NCI-H1930 (cell line): ENCODE measurements at places on chromosomes 7 and 10.

- no peak for DNase-seq
These were observed 585.0 kb upstream of the MBL2 start for GRCh38 chr10:53357587-53357986.

- no peak for DNase-seq
These were observed 84.1 kb upstream of the INHBA start for GRCh38 chr7:41786944-41787343.

DNA sequence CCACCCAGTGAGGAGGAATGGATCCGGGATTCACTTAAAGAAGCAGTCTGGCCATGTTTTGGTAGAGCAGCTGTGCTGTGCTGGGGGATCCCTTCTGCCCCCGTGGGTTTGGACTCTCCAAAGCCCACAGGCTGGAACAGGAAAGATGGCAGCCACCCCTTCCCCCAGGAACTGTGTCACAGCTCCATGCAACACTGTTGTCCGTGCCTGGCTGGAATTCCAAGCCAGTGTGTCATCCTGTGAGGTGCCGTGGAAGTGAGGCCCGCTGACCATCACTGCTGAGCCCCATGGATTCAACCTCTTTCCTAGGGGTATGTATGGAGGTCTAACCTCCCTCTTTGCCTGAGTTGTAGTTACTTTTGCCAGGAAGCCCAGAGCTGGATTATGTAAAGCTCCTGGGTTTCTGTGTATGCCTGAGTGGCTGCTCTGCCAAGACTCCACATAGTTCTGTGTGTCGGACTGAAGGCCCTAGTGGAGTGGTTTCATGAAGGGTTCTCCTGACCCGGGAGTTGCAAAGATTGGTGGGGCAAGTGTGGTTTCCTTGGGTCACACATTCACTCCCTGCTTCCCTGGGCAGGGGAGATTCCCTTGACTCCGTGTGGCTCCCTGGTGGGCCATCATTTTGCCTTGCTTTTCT is 35.1 kb upstream of the PCGF5 start:
- DNase-seq = no peak

DNA sequence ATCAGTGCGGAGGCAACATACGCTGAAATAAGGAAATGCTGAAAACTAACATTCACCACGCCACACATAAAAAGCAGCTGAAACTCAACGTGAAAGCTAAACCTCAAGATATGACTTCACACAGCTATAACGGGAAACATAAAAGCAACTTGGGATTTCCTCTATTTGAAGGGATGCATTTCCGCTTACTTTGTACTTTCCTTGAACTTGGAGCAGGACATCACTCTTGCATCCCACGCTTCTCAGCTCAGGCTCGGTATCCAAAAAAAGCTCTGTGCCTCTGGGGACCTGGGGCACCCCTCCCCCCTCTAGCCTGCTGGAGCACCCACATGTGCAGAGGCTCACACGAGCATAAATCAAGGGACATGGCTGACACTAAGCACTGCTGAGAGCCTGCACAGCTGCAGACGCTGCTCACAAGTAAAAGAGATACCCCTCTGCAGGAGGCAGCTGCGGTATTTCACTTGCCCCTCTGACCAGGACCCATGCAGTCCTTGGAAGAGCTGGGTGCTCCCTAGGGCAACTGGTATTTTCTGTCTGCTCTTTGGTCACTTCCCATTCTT is 34.2 kb downstream of the PARD3 start:
- no peak for DNase-seq

DNA sequence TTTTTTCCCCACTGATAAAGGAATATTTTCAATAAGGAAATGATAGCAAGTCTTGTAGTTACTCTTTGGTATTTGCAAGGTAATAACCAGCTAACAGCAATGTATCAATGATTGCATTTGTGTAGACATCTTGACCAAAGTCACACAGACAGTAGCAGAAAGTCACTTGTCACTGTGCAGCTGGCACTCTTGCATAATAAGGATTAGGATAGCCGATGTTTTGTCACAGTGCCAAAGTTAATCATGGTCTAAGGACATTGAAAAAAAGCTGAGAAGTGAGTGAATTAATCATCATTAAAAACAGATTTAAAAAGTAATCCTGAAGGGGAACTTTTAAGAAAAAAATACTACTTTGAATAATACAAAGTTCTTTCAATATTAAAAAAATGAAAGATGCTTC is 834.3 kb upstream of the C7orf33 start:
- DNase-seq = no peak

DNA sequence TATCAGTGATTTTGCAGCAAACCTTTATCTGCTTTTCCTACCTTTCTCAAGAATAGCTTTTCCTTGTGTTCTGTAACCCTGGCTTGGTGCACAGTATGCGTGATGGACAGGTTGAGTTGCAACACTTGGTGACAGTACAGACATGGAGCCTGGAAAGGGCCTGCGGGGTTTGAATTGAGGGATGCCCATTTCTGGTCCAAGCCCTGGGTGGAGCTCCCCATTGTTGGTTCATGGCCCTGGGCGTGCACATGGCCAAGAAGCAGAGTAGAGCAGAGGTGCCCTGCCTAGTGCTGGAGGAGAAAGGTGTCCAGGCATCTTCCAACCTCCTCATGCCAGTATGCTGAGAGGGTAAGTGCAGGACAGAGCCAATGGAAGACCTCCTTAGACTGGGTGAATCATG is 106.6 kb upstream of the MKLN1 start:
- DNase-seq = no peak

GRCh38 chr10:62037890-62038608 is 136.6 kb downstream of the ARID5B start:
- DNase-seq = no peak

- no peak for DNase-seq
These were observed 5.1 kb upstream of the PMPCB start for GRCh38 chr7:103292122-103292521.

GRCh38 chr7:149580328-149580727 is 82.7 kb upstream of the ZNF746 start:
- no peak for DNase-seq

DNA sequence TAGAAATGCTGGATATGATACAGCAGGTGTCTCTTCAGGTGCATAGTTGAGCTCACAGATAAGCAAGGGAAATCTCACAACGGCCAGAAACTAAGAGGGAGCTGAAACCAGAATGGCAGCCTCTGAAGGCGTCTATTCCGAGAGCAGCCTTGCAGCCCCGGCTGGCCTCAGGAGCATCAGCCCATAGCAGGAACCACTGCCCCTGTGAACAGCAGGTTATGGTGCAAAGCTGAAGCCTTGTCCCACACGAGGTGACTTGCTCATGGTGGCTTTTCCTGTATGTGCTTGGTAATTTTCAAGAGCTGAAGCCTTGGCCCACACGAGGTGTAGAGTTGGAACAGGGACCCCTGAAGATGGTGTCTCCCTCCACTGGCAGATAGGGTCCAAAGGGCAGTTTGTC is 33.2 kb downstream of the BNIP3 start:
- no peak for DNase-seq

DNA sequence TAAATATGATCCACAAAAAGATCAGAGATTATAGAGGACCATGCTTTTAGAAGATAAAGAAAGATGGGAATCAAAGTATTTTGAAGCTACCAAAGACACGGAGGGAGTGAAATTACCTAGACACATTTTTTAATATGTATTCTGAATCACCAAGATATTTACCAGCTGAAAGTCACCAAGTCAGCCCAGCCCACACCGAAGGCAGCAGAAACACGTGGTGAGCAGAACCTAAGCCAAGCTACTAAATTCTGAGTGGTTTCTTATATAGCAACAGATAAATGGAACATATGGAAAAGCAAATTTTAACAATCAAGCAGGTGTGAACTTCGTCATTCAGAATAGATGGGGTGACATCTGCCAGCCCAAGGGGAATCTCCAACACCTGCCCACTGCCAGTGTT is 134.7 kb upstream of the AKR1E2 start:
- DNase-seq = no peak

DNA sequence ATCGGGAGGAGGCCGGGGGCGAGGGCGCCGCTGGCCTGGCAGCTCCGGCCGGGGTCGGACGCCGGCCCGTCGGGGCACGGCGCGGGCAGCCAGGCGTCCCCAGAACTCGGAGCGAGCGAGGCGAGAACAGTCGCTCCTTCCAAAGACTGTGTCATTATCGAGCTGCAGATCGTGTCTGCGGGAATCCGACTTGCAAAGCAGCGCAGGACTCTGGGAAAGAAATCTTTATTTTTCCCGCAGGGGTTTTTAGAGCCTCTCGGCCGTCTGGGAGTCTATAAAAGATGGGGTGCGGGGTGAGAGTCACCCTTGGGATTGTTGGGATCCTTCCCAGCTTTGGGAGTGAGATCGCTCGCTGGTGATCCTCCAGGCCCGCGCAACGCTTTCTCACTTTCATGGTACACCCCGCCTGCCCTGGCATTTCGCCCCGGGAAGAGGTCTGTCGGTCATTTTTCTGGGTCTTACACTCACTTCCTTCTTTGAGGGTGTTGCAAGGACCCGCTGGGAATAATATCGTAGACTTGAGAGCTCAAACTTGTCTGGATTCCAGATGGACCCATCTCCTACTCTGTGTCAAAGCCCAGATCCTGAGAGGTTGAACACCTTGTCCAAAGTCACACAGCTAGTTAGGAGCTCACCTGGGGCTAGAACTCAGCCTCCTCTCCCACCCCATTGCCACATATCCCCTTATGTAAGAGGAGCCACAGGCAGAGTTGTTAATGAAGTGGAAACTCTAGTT is 1.0 kb downstream of the UBTD1 start:
- no peak for DNase-seq
